ENCODE measurements at places on chromosomes 2 and 18. TPM values are rescaled to one million over a fixed set of nuclear protein-coding genes. Genes with fewer than 3 reads are reported as not detected.

The ACKR3 gene
- total RNA-seq = not detected

The REG1B gene
- total RNA-seq = not detected

The DNAJC5G gene
- not detected for total RNA-seq

The SCN3A gene
- 1.4 TPM for total RNA-seq

The TBR1 gene
- total RNA-seq = not detected

The LIMS3 gene
- total RNA-seq = 12.7 TPM

The RRM2 gene
- 53.6 TPM for total RNA-seq

The SCYGR4 gene
- total RNA-seq = not detected
